ENCODE measurements at places on chromosomes 4 and X.

- DNase-seq, result no peak
These were observed 56.0 kb upstream of the DHX15 start for GRCh38 chr4:24640366-24640765.

DNA sequence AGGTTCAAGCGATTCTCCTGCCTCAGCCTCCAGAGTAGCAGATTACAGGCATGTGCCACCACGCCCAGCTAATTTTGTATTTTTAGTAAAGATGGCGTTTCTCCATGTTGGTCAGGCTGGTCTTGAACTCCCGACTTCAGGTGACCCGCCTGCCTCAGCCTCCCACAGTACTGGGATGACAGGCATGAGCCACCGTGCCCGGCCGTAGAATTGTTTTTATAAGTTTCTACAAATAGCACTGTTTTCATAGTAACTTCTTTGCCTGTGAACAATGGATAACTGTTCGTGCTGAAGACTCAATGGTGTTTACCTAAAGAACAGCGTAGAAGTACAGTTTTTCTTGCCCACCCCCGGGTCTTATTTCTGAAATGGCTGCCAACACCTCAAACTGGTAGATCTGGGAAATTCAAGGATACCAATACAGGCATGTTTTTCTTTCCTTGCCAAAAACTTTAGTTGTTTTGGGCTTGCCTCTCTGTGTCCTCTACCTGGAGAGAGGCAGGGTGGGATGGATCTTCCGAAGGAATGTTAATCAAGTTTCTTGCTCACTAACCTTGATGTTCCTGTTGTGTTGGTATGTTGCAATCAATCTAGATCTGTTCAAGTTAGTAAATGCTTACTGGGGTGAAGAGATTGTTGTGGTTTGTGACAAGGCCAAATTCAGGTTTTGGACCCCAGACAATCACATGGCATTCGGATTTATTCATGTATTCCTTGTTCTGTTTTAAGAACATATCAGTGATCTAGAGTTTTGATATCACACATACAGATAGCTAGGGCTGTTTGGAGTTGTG is 2.8 kb upstream of the RUFY3 start:
- no peak for DNase-seq

- no peak for DNase-seq
These were observed 73.9 kb upstream of the DIPK2B start for GRCh38 chrX:45274576-45274975.

DNA sequence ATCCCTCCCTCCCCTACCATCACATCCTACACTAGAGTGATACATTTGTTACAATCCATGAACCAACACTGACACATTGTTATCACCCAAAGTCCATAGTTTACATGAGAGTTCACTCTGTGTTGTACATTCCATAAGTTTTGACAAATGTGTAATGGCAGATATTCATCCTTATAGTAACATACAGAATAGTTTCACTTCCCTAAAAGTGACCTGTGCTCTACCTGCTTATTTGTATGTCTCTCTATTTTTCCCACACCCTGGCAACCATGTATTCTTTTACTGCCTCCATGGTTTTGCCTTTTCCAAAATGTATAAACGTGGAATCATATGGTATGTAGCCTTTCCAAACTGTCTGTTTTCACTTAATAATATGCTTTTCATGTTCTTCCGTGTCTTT is 42.2 kb upstream of the HPGD start:
- DNase-seq, result no peak

DNA sequence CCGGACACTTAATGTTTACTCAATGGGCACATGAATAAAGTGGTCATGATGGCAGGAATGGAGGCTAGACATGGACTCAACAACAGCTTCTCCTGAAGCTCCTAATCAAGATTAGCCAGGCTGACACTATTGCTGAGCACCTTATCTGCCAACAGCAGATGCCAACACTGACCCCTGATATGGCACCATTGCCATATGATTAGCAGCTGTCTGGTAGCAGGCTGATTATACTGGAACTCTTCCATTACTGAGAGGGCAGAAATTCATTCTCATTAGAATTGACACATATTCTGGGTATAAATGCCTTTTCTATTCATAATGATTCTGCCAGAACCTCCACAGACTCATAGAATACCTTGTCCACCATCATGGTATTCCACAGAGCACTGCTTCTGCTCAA is 18.4 kb upstream of the AFF1 start:
- no peak for DNase-seq

DNA sequence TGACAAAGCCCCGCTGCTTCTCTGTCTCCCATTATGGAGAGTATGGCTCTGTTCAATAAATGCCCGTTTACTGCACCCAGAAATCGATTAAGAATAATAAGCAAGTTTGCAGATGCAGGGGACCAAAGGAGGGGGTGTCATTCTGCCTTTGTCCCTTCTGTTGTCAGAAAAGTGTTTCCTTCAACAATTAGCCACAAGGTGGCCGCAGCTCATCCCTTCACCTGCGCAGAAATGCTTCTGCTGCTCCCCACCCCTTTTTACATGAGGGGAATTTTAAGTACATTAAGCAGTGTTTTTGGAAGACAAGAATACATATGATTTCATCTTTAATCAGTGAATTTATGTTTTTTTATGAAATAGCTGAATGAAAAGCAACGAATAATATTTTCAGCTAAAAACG is 175.6 kb upstream of the ARX start:
- peak; percentile 12 for DNase-seq

DNA sequence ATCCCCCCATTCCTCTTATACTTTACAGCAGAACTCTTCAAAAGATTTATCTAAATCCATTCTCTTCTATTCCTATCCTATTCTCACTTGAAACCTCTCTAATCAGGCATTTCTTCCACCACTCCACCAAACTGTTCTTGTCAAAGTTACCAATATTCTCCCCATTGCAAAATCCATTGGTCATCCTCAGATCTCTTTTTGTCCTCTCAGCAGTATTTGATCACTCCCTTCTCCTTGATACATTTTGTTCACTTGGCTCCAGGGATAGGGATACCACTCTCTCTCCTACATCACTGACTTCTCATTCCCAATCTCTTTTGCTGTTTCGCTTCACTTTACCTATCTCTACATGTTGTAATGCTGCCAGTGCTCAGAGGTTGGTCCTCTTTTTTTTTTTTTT is 2.8 kb upstream of the MTMR8 start:
- no peak for DNase-seq

- peak; percentile 16 for DNase-seq
These were observed 25.4 kb upstream of the SLAIN2 start for GRCh38 chr4:48315728-48316630.

GRCh38 chr4:153541456-153542096 is 75.4 kb downstream of the TMEM131L start:
- no peak for DNase-seq

- DNase-seq, result no peak
These were observed 66.9 kb upstream of the BMPR1B start for GRCh38 chr4:94690851-94691254.

DNA sequence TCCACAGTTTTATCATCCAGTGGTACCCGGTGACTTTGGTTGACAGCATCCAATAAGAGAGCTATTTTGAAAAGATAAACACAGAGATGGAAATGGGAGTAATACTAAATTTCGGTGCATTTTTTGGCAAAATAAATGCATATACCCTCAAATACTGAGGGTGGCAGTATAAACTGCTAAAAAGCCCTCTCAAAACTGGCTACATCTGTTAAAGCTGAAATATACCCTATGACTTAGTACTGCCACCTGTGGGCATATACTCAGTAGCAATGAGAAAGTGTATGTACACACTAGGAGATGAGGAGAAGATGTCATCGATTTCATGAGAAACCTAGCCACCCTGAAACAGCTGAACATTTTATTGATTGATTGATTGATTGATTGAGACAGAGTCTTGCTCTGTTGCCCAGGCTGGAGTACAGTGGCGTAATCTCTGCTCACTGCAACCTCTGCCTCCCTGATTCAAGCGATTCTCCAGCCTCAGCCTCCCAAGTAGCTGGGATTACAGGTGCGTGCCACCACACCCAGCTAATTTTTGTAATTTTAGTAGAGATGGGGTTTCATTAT is 12.2 kb upstream of the TMEM128 start:
- DNase-seq, result no peak

DNA sequence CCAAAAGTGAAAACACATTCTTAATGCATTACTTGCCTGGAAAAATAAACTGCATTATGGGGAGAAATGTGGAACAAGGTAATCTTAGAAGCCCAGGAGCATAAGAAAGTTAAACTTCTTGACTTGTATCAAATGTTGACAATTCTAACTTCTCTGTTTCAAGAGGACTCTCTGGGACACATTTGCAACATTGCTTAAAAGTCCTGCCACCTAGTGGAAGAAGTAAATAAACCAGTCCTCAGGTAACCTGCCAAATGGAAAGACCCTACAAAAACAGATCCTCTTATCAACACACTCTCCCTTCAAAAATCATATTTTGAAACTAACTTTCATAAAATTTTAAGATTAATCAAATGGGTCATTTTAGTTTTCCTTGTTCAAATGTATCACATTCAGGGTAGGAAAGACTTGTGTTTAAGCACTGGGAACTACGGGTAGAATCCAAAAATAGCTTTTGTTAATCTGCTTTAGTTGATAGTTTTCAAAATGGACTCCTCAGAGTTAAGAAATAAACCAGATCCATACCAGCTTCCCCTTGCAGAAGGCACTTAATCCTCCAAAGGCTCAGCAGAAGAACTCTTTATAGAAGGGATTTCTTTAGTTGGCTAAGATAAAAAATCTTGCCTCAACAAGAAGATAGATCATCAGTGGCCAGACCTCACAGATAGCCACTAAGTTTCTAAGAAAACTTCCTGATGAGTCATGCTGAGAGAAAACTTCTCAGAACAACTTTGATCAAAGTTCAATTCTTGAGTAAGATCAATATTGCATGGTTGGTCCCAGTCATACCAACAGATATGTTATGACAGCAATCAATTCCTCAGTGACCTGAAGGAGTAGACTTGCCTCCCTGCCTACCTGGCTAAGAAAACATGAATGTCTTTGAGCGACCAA is 141.7 kb downstream of the HHIP start:
- no peak for DNase-seq

DNA sequence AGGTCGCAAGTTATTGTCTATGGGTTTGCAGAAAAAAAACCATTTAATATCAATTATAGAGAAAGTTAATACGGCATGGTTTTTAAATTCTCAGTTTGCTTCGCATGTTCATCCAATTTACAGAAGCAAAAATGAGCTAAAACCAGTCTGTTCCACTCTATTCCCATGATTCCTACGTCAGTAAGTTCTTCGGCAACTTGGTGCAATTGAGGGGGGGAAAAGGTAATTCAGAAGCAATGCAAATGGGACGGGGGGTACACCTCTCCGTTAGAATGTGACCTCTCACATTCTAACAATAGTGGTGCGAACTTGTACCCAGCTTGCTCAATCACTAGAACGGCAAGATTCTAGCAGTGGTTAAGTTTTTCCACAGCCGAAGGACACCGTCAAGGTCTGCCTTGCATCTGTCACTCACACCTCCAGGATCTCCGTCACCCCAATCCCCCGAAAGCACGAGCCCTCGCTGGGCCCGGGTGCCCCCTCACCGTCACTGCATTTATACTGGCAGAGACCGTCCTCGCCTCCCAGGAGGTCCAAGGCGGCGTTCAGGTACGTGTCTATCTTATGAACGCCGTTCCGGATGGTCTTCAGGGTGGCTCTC is 653 bp downstream of the PLA2G12A start:
- DNase-seq, result no peak

GRCh38 chrX:51334276-51334675 is 1.7 kb downstream of the NUDT10 start:
- DNase-seq, result no peak

- DNase-seq, result no peak
These were observed 43.4 kb downstream of the IDS start for GRCh38 chrX:149461746-149462145.

- no peak for DNase-seq
These were observed 552 bp downstream of the SLC25A14 start for GRCh38 chrX:130340271-130340670.

- no peak for DNase-seq
These were observed 31.2 kb downstream of the CHM start for GRCh38 chrX:86016139-86016538.

- DNase-seq, result no peak
These were observed at the start of gene SPON2 for GRCh38 chr4:1172228-1172851. Gene SPON2, minus strand, starts transcription at chr4:1172583.

DNA sequence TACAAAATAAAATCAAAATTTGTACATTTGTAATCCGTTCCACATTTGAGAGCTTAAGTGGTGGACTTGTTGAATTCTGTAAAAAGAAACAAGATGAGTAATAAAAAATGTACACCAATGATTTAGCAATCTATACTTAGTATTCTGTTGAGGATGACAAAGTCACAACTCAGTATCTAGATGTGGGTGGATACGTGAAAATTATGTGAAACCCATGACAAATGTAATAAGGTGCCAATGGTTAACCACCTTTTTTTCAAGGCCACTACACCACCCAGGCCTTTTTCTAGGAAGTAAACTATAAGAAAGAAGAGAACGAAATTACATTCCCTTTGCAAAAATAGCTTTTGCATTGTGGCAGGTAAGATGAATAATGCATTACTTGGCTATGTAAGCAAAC is 77.0 kb downstream of the ATP8A1 start:
- DNase-seq, result no peak

GRCh38 chr4:121108557-121108956 is 36.2 kb upstream of the NDNF start:
- no peak for DNase-seq

GRCh38 chr4:11593576-11594116 is 165.0 kb upstream of the HS3ST1 start:
- DNase-seq, result no peak

DNA sequence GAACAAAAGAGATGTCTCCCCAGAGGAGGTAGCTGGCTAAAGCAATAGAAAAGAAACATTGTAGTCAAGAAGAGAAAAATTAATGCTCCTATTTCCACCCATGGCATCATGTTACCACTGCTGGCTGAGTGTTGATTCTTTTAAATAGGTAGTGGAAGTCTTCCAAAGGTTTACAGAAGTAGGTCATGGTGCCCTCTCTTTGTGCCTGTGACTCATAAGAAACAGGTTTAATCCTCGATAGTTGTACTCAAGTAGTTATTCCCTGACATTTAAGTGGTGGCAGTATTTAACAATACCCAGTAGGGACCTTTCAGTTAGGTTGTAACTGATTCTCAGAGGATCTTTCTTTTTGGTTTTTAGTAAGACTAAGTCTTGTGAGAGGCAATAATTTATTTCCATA is 247.8 kb downstream of the TEX13A start:
- DNase-seq, result no peak

- DNase-seq, result no peak
These were observed 1682.7 kb upstream of the AGA start for GRCh38 chr4:179124957-179125356.

- no peak for DNase-seq
These were observed 404 bp upstream of the GPRASP2 start for GRCh38 chrX:102711872-102712215.

DNA sequence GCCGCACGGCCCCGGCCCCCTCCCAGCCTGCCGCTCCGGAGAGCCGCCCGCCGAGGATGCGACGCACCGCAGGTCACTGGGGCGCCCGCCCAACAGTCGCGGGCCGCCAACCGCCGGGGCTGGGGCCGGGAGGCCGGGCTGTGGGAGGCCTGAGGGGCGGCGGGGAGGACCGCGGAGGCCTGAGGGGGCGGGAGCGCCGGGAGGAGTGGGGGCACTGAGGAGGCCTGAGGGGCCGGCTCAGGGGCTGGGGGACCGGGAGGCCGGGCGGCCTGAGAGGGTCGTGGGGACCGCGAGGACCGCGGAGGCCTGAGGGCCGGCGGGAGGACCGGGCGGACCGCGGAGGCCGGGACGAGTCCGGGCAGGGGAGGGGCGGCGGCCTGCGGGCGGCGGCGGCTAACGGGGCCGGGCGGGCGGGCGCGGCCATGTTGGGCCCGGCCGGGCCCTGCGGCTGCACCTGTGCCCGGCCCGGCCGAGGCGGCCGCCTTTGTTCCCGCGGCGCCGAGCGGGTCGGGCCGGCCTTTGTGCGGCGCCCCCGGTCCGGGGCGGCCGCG is 353 bp downstream of the NSD2 start:
- peak; percentile 53 for DNase-seq
